ENCODE measurements at places on chromosomes 7 and 10. TPM values are rescaled to one million over a fixed set of nuclear protein-coding genes. Genes with fewer than 3 reads are reported as not detected.

DNA sequence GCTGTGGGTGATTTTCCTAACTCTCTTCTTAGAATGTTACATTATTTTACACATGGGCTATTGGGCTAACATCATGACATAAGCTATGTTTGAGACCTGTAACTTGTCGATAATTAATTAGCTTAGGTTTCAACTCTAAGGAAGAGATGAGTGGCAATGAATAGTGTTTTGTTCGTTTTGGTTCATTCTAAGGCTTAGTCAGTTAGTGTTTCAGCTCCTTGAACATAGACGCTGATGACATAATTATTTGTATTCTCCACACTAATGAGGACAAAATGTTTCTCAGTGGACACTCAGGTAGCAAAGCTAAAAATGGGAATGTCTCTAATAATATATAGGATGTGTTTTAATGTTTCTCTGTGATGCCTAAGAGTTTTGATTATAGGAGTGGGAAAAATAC lies 401.9 kb downstream of the GATA3 start:
- DNase-seq, result no peak

- DNase-seq, result no peak
These were observed 148.2 kb downstream of the KCND2 start for GRCh38 chr7:120421151-120421651.

GRCh38 chr7:153354071-153354470 lies 594.5 kb downstream of the ACTR3B start:
- no peak for DNase-seq

DNA sequence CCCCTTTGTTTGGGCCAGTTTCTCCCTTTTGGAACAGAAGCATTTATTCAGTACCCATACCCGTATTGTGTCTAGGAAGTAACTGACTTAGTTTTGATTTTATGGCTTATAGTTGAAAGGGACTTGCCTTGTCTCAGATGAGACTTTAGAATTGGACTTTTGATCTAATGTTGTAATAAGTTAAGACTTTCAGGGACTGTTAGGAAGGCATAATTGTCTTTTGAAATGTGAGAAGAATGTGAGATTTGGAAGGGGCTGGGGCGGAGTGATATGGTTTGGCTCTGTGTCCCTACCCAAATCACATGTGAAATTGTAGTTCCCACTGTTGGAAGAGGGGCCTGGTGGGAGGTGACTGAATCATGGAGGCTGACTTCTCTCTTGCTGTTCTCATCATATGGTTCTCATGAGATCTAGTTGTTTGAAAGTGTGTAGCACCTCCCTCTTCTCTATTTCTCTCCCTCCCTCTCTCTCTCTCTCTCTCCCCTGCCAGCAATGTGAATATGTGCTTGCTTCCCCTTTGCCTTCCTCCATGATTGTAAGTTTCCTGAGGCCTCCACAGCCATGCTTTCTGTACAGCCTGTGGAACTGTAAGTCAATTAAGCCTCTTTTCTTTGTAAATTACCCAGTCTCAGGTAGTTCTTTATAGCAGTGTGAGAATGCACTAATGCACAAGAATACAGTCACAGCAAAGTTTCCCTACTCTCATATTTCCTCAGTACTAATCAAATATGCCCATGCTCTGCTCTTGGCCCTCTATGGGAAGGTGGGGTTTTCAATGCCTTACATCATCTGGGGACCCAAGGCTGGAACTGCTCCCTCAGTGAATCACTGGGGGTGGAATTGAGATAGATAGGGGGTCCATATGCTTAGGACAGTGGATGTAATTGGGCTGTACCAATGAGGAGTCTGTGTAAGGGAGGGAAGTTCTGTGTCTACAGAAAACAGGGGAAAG lies 17.2 kb upstream of the AKR1C1 start:
- DNase-seq, result no peak

GNAT3 gene
- total RNA-seq, result not detected

DNA sequence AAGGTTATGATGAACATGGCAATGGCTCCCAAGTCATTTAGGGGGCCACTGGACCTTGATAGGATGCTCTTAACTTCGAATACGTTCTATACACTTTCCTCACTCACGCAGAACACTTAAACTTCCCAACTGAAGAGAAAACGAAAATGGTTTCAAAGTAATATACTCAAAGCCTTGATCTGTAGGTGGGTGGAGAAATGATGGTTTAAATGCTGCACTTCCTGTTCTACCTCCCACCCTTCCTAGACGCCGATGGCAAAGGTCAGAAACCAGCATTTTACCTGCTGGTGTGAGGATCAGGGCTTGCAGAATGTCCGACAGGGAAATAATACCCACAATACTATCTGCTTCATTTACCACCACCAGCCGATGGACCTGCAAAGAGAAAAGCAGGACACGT lies 40.5 kb upstream of the RHEB start:
- no peak for DNase-seq

DNA sequence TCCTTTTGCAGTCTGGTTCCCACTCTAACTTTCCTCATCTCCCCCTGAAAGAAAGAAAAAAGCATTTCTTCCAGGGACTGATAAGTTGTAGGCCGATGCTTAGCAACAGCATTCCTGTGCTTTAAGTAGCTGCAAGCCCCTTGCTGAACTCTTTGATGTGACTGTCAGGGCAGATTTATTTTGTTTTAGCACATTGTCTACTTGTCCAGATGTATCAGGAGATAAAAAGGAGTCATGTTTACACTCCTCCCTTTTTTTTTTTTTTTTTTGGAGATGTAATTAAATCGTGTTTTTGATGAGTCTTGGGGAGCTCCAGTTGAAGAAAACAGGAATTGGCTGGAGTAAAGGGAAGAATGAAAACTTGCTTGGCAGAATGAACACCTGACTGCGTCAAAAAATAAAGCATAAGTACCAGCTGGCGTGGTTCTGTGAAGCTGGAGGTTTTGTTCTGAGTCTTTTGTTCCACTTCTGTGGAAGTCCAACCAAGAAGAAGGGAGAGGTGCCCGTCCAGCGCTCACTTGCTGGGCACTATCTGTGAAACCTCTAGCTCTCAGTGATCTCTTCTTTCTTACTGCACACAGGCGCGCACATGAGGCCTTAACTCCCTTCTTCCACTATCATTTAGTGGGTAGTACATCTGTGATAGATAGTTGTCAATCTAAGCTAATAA lies 871.7 kb downstream of the LRMDA start:
- no peak for DNase-seq

GRCh38 chr7:81075150-81075549 lies 156.3 kb upstream of the SEMA3C start:
- no peak for DNase-seq

KIF20B gene
- 87.5 TPM for total RNA-seq

- DNase-seq, result no peak
These were observed 185.2 kb downstream of the DKK1 start for GRCh38 chr10:52499281-52499680.

TAS2R4 gene
- total RNA-seq, result 0.49 TPM

Measured in activated CD8-positive, alpha-beta memory T cell treated with anti-CD3 and anti-CD28 coated beads, Interleukin-2, amount 10 ng/mL, durations not matched to agents 7 days and 5 days (primary cell).